ENCODE measurements at places on chromosomes 5 and 9.

DNA sequence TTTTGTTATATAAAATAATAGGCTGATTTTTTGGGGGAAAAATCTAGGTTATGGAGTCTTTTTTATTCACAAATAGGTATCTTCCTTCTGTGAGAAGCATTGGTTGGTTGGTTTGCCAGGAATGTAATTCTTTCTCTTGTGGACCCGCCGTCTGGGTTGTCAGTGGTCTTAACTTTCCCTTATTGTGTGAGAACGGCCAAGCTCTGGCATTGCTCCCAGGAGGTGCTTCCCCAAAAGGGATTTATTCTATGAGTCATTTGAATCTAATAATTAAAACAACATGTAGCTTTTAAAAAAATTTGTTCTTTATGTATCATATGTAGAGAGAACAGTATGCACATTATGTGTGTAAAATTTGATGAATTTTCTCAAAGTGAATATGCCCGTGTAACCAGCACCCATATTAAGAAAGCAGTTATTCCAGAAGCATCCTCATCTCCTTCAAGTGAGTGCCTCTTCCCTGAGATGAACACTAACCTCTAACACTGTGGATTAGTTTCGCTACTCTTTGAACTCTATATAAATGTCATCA is 114.4 kb downstream of the MAST4 start:
- DNase-seq: no peak

- no peak for DNase-seq
These were observed 102.3 kb upstream of the CCDC112 start for GRCh38 chr5:115398719-115399118.

DNA sequence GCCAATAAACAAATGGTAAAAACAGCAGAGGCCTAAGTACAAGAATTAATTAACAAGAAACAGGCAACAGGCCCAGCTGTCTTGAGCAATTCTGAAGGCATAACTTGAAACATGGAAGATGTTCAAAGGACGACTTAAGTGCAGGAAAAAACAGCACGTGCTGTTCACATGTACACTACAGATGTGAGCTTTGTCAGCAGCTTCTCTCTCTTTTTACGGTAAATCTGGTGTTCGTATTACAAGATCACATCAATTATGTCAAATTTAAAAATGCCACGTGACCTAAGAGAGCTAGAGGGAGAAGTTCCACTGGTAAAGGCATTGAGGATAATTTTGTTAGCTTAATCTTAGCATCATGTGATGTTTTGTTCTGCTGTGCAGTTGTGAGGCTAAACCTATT is 281.1 kb downstream of the PSAT1 start:
- DNase-seq: no peak

DNA sequence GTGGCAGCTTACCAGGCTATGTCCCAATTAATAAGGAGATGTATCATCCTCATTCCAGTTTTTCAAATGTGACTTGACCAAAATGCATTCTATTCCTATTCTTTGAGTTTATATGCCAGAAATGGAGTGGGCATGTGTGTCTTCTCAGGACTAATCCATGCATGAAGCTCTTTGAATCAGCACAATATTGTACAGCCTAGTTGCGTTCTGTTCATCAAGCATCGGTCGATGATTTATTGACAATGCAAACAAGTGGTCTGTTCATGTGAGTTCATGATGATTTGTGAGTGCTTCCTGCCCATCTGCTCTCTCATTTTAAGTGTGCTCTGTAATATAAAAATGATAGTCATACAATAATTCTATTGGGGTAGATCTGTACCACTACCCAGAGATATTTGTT is 48.3 kb downstream of the PALM2AKAP2 start:
- DNase-seq: no peak

DNA sequence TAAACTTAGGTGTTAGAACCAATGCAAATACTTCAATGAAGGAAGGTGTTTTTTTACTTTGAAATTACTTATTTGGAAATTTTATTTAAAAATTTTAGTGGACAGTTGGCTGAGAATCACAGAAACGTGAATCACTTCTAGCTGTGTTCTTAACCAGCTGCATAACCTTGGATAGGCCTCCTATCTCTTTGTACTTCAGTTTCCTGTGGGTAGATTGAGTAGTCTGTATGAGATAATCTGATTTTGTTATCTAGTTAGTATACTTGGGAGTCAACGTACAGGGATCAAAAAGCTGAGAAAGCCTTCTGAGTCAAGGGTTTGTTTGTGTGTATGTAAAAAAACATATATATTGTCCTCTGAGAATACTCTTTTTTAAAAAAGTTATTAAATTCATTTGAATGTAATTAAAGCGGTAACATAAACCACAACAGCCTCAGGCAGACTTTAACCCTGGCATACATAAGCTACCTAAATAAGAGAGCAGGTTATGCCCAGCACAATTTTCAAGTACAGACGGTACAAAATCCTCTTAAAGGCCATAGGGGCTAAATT is 38.1 kb upstream of the ZCCHC7 start:
- DNase-seq: no peak
